ENCODE measurements at places on chromosomes 7 and 10.

DNA sequence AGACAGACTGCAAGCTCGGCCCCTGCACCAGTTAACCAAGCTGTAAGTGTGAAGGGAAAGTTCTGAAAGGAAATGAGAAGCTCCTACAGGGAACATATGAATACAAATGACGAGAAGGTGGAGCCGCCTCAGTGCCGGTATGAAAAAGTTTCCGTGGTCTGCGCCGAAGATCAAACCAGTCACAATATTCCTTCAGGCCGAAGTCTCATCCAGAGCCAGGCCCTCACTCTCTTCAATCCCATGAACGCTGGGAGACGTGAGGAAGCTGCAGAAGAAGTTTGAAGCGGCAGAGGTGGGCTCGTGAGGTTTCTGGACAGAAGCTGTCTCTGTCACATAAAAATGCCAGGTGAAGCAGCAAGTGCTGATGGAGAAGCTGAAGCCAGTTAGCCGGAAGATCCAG is 71.9 kb downstream of the CFAP46 start:
- no peak for DNase-seq

- DNase-seq: peak; percentile 20
Measured at GRCh38 chr10:90138844-90139243, 437.5 kb downstream of the KIF20B start.

DNA sequence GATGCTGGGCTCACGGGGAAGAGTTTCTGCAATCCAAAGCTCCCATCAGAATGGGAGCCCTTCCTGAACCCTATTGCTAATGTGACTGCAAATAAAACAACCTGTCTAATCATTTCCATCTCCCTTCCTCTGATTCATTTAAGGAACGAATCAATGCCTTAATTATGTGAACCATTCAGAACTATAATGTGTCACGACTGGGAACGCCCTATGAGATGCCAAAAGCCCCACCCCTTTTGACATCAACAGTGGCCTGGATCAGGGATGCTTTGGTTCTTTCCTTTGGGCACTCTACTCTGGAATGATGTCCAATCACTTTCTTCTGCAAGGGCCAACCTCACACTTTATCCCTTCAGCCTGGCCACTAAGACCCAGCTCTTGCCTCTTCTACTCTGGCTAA is 195.4 kb upstream of the AOAH start:
- DNase-seq: no peak

DNA sequence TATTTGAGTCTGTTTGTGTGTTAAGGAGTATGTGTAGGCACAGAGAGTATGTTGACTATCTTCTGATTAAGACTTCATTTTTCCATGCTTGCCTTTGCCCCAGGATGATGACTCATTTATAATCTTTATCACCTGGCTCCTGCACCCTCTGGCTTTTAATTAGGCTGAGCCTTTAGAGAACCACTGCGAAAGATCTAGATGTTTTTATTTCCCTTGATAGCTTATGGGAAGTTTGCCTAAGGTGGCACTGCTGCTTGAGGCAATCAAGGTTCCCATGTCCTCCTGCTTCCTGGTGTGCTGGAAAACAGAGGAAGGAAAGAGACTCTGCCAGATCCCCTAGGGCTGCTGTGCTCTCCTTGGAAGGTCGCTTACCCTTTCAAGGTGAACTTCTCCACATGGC is 114.6 kb downstream of the ARL4A start:
- DNase-seq: no peak

DNA sequence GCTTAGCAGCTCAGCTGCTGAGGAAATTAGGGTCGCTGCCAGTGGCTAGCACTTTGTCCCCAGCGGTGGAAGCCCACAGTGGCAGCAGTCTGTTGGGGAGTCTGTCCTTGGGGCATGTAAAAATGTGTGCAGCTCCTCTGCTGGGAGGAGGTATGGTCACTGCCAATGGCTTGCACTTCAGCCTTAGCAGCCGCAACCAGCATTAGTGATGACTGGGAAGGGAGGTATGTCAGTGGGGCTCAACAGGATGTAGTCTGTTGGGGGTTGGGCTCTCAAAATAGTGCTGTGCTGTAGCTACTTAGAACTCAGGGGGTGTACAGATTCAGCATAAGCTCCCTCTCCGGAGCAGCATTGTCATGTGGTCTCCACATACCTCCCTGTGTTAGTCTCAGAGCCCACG is 189.9 kb downstream of the ZEB1 start:
- DNase-seq: no peak

- peak; percentile 19 for DNase-seq
Measured at GRCh38 chr10:31864834-31865518, 63.7 kb downstream of the ARHGAP12 start.

DNA sequence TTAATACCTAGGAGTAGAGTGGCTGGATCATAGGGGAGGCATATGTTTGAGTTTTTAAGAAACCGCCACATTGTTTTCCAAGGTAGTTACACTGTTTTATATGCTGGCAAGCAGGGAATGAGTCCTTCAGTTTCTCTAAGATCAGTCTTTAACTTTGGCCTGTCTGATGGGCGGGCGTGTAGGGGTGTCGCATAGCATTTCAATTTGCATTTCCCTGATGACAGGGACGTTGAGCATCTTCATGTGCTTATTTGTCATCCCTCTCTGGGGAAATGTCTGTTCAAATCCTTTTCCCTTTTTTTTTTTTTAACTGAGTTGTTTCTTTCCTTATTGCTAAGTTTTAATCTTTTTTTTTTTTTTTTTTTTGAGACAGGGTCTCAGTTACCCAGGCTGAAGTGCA is 9.8 kb downstream of the MTG1 start:
- DNase-seq: no peak

DNA sequence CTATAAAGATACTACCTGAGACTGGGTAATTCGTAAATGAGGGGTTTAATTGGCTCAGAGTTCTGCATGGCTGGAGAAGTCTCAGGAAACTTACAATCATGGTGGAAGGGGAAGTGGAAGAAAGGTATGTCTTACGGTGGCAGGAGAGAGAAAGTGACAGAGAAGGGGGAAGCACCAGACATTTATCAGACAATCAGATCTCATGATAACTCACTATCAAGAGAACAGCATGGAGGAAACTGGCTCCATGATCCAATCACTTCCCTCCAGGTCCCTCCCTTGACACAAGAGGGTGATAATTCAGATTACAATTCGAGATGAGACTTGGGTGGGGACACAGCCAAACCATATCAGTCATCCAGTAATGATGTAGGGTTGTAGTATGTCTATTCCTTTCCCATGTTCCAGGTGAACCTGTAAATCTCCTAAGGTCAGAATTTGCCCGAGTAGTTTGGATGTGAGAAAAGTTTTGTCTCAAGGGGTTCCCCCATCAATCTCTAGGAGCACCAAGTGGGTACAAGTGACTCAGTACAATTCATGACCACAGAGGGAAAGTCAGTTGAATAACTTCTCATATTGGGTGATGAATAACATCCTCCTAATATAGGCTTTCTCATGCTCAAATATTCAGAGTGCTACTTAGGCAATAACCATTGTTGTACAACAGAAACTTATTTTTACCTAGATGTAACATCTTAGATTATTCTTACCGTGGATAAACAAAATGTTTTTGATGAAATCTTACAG is 39.7 kb upstream of the MTPN start:
- no peak for DNase-seq

DNA sequence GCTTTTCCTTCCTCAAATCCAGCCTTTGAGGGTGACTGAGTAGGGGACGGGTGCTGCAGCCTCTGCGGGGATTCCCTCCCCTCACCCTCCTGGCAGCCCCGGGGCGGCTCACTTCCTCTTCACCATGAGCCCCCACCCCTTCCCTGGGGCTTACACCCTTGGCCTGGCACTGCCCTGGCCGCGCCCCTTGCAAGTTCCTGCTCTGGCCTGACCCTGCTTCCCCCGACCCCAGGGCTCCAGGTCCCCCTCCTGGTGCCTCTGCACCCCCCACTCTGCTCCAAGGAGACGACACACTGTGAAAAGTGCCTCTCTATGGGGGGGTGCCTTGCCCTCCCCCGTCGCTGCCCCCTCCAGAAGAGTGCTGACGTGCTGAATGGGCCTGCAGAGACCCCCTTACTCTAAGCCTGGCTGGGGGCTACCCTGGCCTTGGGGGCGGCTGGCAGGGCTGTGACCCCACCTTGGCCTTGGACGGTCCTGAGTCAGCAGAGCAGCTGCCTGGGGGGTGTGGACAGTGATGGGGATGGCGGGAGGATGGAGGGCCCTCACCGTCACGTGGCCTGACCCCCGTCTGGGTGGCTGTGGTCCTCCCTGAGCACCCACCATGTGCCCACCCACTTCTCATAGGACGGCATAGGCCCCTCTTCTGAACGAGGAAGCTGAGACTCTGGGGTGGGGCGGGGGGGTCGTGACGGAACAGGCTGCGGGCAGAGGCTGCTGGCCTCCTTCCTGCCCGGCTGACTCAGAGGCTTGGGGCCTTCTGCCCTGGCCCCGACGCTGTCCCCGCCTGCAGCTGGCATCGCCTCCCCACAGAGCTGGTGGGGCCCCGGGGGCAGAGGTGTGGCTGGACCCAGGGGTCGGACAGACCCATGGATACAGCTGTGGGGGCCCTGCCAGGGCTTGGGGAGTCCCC is 9.8 kb downstream of the LFNG start:
- no peak for DNase-seq

- DNase-seq: no peak
Measured at GRCh38 chr10:119501690-119502089, 40.8 kb downstream of the RGS10 start.

DNA sequence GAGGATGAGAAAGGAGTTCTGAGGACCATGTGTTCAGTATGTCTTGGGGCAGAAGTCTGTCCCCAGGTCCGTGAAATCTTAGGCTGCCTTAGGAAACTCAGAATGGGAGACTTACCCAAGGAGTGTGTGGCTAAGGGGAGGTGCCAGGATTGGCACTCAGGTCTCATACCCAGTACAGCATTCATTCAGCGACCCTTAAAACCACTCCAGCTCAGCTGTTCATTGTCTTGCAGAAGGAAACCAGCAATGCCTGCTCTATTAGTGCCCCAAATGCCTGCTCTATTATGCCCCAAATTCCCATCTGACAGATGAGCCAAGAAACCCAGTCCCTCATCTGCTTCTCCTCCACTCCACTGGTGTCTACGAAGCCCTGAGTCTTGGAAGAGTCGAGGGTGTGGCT is 147.8 kb downstream of the NEURL1 start:
- DNase-seq: no peak

DNA sequence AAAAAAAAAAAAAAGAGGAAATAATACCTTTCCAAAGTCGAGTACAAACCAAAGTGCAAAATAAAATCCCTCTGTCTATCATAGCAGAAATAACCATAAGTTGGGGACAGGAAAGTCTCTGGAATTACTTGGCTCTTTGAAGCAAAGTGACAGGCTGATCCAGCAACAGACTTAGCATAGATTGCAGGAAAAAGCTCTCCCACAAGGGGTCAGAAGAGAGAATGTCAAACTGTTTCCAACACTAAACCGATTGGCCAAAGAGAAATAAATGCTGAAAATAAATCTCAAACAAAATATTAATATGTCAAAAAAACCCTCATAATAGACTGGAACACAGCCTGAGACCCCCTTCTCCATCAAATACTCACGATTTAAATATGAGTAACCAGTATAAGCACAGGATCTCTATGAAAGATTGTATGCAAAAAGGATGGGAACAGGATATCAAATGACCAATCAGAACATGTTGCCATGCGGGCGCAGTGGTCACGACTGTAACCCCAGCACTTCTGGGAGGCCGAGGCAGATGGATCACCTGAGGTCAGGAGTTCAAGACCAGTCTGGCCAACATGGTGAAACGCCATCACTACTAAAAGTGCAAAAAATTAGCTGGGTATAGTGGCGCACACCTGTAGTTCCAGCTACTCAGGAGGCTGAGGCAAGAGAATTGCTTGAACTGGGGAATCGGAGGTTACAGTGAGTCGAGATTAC is 1000.7 kb upstream of the LRRN3 start:
- DNase-seq: peak; percentile 15

GRCh38 chr10:97686301-97686961 is 610 bp downstream of the AVPI1 start:
- no peak for DNase-seq

DNA sequence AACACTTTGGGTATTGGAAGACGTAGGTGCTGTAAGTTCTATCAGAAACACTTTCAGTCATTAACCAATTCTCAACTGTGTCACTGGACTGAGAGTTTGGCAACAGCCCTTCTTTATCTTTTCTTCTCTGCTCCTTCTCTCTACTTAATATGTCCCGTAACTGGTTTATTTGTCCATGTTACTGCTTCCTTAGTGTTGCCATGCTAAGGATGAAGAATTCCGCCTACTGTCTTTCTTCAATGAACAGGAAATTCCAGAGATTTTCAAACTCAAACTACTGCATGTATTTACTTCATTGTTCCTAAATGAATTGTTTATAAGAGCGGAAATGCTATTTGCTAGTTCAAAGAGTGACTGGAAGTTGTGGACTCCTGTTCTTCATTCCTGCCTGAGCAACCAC is 143.7 kb downstream of the TAX1BP1 start:
- DNase-seq: no peak

DNA sequence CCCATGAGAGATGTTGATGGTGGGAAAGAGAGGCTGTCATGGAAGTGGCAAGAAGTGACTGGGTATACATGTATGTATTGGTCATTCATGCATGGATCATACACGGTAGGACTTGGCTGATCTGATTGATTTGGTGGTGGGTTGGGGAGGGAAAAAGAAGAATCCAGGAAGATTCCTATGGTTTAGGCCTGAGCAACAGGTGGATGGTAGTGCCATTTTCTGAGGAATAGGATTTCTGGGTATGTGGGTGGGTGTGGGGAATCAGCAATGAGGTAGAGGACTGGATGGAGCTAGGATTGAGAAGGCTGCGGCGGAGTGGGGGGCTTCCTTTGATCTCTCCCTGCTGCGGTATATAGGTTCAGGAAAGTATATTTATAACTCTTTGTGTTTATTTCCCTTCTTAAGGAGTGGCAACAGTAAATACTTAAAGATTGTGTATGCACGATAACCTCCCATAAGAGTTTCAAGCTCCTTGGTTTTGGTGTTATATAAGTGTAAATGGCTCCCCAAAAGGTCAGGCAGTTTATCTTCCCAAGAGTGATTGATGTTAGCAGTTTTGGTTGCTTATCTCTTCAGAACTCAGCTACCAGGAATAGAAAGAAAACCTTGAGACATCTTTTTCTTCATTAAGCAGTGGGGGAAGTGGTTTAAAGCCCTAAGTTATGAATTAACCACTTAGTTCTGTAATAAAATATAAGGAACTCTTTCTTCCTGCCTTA is 100.1 kb downstream of the LSMEM1 start:
- DNase-seq: no peak

- DNase-seq: no peak
Measured at GRCh38 chr7:41880107-41880506, 177.2 kb upstream of the INHBA start.

- peak; percentile 50 for DNase-seq
Measured at GRCh38 chr10:68560943-68561864, 1.1 kb downstream of the TET1 start.

- DNase-seq: no peak
Measured at GRCh38 chr10:63760034-63760707, 239.0 kb downstream of the REEP3 start.

DNA sequence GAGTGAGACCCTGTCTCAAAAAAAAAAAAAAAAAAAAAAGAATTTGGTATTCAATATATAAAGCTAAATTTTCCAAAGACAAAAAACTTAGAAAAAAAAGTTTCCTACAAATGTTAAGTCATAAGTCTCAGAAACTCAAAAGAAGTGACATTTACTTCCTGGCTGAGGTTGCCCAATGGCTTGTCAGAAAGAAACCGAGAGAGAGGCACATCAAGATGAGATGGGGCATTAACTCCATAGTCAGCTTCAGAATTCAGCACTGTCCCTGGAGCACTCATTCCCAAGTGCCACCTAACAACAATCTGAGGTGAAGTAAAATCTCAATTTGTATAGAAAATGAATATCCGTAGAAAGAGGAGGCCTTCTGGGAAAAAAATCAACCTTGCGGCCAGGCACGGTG is 6.8 kb upstream of the SPOCK2 start:
- no peak for DNase-seq

Measured in neural progenitor cell (in vitro differentiated cells).